ENCODE measurements at places on chromosomes 16 and 17.

GRCh38 chr16:86355951-86356350 is 154.4 kb upstream of the FOXF1 start:
- DNase-seq = no peak

- DNase-seq = no peak
Observed at GRCh38 chr17:4049546-4049945, 85.3 kb upstream of the ATP2A3 start.

GRCh38 chr17:57366177-57366557 is 109.8 kb downstream of the MSI2 start:
- DNase-seq = no peak

DNA sequence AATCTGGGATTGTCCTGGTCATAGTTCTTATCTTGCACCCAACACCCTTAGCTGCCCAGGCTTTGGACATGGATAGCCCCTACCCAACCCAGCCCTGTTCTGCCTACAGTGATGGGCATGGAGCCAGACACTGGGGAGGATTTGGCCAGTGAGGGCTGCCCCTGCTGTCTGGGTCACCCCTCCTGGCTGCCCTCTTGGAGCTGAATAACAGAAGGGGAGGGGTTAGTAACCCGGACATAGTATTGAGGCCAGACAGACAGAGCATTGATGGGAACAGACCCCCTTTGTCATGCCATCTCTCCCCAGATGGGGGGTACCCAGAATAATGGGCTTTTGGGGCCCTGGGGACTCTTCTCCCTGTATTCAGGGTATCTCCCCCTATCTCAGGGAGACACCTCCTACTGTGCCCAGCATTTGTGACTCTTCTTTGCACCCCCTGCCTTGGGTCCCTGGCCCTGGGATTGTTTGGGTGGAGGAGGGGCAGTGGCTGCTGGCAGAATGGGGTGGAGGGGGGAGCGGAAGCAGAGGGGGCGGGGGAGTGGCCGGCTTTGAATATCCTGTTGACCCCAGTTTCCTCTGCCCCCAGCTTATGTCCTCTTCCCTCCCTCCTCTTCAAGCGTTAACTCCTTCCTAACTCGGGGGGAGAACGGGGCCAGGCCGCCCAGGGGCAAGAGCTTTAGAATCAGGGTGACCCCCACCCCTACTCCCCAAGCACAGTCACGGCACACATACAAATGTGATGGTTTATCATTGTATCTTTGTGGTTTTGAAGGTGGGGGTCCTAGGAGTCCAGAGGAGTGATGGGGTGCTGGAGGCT is 17.0 kb downstream of the GJD3 start:
- peak; percentile 78 for DNase-seq

GRCh38 chr16:73572135-73572828 is 524.4 kb upstream of the ZFHX3 start:
- no peak for DNase-seq

GRCh38 chr16:73418051-73418450 is 370.1 kb upstream of the ZFHX3 start:
- no peak for DNase-seq

- DNase-seq = peak; percentile 59
Observed at GRCh38 chr16:55494994-55495421, 13.9 kb upstream of the LPCAT2 start.

- no peak for DNase-seq
Observed at GRCh38 chr17:63540590-63540989, 9.7 kb upstream of the DCAF7 start.

Measured in nucleus accumbens (tissue), 56 donors.